ENCODE measurements at places on chromosomes 12 and 14. TPM values are rescaled to one million over a fixed set of nuclear protein-coding genes. Genes with fewer than 3 reads are reported as not detected.

- no peak for DNase-seq
Observed at GRCh38 chr12:68065687-68066086, 76.4 kb downstream of the IFNG-AS1 start.

- DNase-seq = no peak
Observed at GRCh38 chr12:25716842-25717241, 163.8 kb upstream of the LMNTD1 start.

DNA sequence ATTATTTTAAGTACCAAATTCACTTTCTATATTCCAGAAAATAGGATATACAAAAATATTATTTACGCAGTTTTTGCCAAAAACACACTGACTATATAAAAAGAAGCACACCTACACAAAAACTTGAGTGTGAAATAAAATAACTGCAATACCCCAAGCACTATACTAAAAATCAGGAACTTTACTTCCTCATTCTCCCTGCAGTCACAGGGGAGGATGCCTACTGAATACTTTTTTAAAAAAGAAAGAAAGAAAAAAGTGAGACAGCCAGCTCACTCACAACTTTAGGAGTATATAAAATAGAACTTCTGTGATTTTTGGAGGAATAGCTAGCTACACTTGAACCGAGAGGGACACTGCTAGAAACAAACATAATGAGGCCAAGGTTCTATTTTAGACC, 12.2 kb downstream of the RPS6KA5 start:
- DNase-seq = no peak

- peak; percentile 40 for DNase-seq
Observed at GRCh38 chr12:22215467-22216253, 118.8 kb downstream of the ST8SIA1 start.

TAS2R8 gene
- not detected for polyA plus RNA-seq

DNA sequence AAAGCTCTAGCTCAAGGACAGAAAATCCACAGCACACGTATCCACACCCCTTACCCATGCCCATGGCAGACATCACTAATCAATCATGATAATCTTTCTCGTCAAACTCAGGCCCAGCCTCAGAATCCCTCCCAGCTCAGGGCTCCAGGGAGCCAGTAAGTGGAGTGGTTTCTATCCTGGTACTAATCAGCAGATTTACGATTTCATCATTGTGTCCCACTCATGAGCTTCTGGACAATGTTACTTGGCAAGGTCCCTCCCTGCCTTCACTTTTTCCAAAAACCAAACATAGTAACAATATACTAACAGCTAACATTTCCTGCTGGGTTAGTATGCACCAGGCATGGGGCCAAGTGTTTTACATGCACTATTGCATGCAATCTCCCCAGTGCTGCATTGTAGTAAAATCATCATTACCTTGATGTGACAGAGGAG, 45.8 kb upstream of the NCOR2 start:
- DNase-seq = no peak

DNA sequence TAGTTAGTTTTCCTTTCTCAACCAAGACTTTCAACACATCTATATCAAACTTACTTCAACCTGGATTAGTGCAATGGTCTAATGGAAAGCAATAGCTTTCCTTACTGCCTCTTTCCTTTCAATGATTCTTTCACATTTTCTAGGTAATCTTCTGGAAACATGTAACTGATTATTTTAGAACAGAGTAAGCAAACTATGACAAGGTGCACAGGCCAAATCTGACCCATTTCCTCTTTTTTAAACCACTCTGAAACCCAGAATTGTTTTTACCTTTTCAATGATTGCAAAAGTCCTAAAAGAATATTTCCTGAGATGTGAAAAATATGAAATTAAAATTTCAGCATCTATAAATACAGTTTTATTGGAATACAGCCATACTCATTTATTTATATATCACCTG, 81.6 kb upstream of the TMTC2 start:
- DNase-seq = no peak

Data from CD14-positive monocyte (primary cell).